ENCODE measurements at places on chromosomes 12 and 14.

GRCh38 chr14:54354096-54354495 lies 42.7 kb upstream of the CDKN3 start:
- no peak for DNase-seq

DNA sequence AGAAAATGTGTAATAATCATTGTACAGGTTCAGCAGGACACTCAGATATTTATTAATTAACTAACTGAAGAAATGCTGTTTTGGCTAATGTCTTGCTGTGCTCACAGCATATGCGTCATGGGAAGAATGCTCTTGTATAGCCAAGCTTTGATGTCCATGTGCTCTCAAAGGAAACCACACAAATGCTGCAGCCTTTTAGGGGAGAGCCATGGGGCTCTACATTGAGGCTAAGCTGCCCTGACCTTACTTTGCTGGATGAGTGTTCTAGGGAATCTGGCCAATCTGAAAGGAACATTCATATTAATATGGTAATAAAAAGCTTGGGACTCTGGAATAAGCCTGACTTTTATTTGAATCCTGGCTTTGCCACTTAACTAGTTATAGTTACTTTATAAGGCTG lies 9.5 kb upstream of the CRADD start:
- no peak for DNase-seq

- no peak for DNase-seq
Observed at GRCh38 chr14:30417999-30418398, 141.0 kb upstream of the G2E3 start.

- no peak for DNase-seq
Observed at GRCh38 chr12:109191621-109192250, 75.3 kb downstream of the ACACB start.

GRCh38 chr12:93793983-93794382 lies 116.8 kb downstream of the CRADD start:
- no peak for DNase-seq

DNA sequence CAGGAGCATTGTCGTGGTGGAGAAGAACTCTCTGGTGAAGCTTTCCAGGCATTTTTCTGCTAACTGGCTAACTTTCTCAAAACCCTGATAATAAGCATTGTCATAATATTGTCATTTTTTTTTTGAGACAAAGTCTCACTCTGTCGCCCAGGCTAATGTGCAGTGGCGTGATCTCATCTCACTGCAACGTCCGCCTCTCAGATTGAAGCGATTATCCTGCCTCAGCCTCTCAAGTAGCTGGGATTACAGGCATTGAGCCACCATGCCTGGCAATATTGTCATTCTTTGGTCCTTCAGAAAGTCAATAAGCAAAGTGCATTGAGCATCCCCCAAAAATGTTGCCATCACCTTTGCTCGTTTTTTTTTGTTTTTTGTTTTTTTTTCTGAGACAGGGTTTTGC lies 26.4 kb downstream of the C12orf71 start:
- no peak for DNase-seq

DNA sequence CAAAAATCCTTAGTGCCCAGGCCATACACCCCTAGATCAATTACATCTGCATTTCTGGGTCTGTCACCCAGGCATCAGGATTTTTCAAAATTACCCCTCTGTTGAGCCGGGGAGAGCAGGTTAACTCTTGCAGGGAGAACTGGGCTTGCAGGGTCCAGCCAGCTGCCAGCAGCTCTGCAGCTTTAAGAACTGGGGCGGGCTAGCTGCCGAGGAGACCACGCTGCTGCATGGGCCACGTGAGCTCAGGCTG lies at the start of gene DGLUCY:
TSS of gene DGLUCY (plus strand) at position 245 of the 250 bp plus-strand sequence. CDS start 46,222 bp downstream, outside the sequence.
- no peak for DNase-seq

DNA sequence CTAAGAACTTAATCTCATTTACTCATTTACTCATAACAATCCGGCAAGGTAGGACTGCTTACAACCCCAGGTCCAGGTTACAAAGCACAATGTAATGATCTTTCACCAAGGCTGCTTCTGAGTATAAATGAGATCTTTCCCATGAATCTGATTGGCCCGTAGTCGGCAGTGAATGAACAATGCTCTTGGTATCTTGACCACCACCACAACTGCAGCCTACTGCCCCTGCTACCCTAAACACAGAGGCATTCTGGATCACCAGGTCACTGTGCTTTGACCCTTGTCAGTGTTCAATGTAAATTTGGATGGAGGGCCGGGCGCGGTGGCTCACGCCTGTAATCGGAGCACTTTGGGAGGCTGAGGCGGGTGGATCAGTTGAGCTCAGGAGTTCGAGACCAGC lies 15.9 kb downstream of the FAM181A start:
- no peak for DNase-seq

- no peak for DNase-seq
Observed at GRCh38 chr12:63362166-63362565, 211.2 kb upstream of the AVPR1A start.

DNA sequence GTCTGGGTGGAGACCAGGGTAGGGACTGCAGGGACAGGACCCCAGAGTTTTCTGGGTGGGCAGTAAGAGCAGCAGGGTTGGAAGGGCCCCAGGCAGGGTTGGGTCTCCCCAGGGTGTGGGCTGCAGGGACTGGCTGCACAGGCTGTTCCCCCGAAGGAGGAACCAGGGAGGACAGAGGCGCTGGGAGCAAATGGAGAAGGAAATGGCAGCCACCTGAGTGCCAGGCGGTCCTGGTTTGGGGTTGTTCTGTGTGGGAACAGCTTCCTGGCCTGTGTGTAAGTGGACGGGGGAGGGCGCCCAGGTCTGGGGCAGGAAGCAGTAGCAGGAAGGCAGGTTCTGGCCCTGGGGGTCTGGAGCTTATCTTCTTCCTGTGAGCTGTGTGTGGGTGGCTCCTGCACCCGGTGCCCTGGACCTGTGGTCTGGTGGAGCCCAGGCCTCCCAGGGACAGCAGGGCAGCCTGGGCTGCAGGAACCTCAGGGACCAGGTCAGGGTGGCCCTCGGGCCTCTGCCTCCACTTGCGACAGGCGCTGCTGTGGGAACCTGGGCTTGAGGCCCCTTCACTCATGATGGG lies 372.8 kb downstream of the TMEM121 start:
- no peak for DNase-seq

DNA sequence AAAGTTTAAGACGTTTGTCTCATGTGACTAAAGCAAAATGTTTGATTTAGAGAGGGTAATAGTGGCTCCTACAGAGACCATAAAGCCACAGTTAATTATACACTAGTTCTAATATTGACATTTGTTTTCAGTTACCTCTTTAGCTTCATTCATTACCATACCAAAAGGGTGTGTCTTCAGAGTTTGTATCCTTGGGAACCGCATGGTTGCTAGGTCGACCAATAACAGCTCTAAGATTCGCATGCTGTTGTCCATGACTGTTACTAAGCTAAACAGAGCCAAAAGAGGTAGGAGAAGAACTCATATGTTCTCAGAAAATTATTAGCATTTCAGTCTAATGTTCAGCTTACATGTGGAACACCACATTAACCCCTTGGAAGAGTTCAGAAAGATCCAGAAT lies 36.2 kb upstream of the ETNK1 start:
- no peak for DNase-seq

DNA sequence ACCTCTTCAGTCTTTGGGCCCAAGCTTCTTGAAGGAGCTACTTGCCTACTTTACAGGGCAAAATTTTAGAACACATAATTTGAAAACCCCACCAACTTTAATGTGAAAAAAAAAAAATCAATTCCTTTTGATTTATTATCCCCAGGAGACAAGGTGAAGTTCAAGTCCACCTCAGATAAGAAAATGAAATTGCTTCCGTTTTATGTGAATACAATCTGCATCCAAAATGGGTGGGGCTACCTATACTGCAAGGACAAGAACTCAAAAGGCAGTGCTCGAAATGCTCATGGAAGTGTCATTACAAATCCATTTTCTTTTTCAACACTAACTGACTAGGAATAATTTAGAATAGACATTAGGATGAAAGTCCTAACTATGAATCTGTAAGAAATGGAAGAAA lies 45.7 kb downstream of the SSPN start:
- DNase-seq = no peak

- no peak for DNase-seq
Observed at GRCh38 chr12:112179916-112180315, 54.6 kb downstream of the TRAFD1 start.

- no peak for DNase-seq
Observed at GRCh38 chr14:23829736-23830471, 123.7 kb upstream of the DHRS4 start.

- DNase-seq = no peak
Observed at GRCh38 chr12:105892362-105892910, 246.3 kb downstream of the NUAK1 start.

DNA sequence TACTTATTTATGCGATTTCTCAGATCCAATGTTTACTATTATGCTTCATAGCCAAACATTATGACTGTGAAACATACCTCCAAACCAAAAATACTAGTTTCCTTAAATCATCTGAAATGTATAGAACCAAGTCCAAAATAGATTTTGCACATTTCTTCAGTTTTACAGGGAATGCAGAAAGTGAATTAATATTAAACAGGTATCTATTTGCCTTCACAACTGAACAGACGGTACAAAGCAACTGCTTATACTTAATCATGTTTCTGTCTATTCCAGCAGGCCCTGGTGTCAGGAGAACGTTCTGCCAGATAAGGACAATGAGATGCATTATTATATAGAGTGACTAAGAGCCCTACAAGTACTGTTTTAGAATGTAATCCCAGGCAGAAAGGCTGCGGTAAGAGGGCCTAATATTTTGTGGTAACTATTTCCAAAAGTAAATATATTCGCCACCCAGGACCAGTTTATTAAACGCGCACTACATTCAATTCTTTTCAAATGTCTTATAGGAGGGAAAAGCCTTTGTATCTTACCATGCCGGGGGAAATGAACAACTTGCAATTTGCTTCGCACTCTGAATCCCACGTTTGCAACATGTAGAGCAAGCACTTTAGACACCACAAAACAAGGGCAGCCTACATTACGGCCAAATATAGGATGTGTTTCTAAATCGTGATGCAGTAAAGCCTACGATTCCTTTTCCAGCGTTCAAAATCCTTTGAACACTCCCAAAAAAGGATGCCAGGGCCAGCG lies 1.5 kb downstream of the CORO1C start:
- no peak for DNase-seq

- no peak for DNase-seq
Observed at GRCh38 chr12:89731614-89732013, 23.0 kb upstream of the ATP2B1 start.

DNA sequence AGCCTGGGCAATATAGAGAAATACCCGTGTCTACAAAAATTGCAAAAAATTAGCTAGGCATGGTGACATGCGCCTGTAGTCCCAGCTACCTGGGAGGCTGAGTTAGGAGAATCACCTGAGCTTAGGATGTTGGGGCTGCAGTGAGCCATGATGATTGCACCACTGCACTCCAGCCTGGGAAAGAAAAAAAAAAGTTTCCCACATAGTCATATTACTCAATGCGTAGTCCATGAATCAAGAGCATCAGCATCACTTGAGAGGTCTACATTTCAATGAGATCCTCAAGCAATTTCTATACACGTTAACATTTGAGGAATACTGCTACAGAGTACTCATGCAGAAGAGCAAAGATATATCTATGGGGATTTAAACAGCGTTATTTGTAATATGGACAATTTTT lies 5.2 kb upstream of the LRRC23 start:
- no peak for DNase-seq

DNA sequence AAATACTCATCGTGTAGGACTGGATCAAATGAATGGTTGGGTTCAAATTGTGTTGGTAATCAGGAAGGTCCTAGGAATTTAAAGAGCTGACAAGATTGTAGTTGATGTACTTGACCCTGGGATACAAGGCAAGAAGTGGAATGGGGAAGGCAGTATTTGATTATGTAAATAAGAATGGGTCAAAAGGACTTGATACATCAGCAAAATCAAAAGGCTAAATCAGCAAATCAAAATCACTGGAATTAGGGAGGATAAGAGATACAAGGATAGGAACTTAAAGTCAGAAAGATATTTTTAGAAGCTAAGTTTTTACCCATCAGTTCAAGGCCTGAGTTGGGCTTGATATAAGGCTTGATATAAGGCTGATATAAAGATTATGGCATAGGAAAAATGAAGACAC lies 65.8 kb downstream of the VEZT start:
- DNase-seq = no peak

DNA sequence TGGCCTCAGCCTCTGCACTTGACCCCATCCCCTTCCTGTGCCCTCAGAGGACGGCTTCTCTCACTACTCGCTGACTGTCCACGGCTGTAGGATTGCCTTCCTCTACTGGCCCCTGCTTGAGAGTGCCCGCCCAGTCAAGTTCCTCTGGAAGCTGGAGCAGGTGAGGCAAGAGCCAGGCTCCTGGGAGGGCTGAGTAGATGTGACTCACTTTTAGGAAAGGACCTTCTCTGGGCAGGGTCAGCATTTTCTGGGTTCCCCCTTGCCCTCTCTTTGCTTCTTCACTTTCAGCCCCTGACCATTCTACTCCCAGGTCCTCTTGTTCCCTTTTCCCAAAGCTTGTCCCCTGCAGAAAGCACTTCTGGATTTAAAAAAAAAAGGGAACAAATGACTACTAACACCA lies 7.7 kb downstream of the CLSTN3 start:
- no peak for DNase-seq

- DNase-seq = no peak
Observed at GRCh38 chr12:53181935-53182334, 1.2 kb upstream of the CSAD start.

DNA sequence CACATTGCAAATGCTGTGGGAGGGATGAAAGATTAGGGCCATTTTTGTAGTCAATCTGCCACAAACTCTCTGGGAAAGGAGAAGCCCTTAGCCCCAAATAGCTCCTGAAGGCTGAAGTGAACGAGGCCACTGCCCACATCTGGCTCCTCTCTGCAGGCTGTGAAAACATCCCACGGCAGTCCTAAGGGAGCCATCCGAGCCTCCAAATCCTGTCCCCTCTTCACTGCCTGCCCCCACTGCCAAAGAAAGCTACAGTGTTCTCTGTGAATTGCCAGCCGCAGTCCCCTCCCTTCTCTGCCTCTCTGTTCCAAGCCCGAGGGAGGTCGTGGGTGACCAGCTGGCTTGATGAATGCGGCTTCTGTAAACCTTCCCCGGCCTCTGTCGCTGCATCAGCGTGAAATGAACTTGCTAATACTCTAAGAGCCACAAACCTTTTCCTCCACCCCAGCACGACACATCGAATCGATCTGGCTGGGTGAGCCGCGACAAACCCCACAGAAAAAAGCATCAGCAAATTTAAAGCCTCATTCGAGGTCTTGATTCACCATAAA lies 180.7 kb upstream of the NRXN3 start:
- no peak for DNase-seq

DNA sequence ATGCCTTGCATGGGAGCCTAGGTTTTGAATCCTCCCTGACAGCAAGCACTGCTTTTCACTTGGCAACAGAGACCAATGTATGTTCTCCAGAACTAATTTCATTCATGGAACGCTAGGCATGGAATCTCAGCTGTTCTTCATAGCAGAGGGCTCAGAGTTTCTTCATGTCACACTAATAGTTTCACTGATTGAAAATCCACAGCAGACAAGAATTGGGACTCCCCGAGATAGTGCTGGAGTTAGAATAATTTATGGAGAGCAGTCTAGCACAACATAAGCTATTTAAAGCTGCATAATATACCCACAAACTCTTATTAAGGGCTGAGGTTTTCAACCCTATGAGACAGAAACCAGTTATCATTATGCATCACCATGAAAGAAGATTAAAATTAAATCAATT lies 342.5 kb downstream of the TMEM132D start:
- no peak for DNase-seq
